Stimulated activated CD8-positive, alpha-beta memory T cell treated with anti-CD3 and anti-CD28 coated beads, Interleukin-7, amount 100 ng/mL, for 1 hour (primary cell): ENCODE measurements at places on chromosomes 2 and 18.

GRCh38 chr18:61736133-61736532 is 156.7 kb downstream of the RNF152 start:
- DNase-seq = no peak

DNA sequence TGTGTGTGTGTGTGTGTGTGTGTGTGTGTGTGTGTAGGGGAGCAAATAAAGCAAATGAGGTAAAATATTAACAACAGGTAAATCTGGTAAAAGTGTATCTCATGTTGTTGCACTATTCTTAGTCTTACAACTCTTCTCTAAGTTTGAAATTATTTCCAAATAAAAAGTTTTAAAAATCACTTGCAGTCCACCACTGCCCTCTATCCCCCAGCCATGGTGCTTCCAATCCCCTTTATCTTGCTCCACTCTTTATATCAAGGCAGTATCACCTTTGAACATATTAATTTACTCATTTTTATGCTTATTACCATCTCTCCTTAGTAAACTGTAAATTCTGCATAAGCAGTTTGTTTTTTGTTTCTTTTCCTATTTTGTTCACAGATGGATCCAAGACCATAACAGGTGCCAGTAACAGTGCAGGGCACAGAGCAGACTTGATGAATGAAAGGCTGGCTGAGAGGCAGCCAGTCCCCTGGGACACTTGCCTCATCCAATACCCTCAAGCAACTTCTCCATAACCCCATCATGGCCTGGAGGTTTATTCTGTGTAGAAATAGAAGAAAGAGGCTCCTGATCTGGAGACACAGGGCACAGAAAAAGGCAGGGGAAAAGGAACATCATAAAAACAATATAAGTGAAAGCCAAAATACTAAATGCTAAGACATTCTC is 67.6 kb downstream of the LDAH start:
- no peak for DNase-seq

- DNase-seq = no peak
Observed at GRCh38 chr2:241798631-241799521, 10.1 kb upstream of the NEU4 start.

DNA sequence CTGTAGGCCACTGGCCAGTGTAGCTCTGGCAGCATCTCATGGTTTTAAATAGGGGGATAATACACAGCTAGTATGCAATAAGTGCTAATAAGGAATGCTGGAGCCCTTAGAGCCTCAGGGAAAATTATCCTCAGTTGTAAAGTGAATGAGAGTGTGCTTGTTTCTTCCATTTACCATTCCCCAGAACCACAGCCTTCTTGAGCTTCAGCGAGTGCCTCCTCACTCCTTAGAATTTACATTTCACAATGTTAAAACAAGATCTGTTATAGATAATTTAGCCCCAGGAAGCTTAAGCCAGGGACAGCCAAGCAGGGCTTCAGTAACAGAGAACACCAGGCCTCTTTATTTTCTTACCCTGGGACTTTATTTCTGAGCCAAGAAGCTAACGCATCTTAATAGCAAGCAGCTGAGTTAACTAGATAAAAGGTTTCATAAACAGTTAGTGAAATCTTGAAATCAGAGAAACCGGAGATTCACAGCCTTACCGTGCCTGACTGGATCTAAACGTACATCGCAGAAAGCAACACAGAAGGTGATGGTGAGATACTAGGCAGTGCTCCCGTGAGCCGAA is 535.2 kb downstream of the TDRD15 start:
- no peak for DNase-seq

DNA sequence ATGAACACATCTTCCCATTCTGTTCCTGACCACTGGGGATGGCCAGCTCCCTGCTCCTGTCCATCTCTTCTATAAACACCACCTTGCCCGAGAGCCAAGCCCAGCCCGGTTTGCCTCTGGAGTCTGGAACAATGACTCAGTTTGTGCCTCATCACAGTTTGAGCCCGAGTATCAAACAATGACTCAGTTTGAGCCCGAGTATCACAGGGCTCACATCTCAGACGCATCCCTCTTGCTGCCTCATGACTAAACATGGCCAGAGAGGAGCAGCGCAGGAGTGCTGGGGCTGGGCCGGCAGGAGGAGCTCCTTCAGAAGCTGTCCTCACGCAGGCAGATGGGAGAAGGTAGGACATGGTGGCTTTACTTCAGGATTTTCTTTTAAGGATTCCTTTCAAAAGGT is 68.7 kb downstream of the PXDN start:
- DNase-seq = no peak

GRCh38 chr2:127516041-127516762 is 10.1 kb downstream of the IWS1 start:
- no peak for DNase-seq

GRCh38 chr2:201344663-201345366 is 12.3 kb downstream of the FLACC1 start:
- DNase-seq = no peak

GRCh38 chr2:72991980-72992733 is 74.8 kb downstream of the EMX1 start:
- no peak for DNase-seq

DNA sequence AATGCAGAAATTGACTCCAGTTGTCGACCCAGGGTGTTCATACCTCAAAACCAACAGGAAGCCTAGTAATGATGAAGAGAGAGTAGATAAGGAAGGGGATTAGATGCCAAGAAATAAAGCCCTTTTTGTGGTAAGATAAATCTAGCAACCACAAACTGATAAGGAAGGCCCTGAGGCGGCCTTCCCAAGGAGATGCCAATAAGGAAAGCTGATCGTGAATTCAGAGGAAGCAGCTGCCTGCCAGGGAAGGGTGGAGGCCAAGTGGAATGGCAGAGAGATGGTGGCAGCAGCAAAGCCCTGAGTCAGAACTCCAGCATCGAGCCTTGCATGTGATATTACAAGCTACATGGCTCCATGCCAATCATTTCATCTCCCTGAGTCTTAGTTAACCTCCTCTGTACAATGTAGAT is 126.3 kb downstream of the IRS1 start:
- DNase-seq = no peak

GRCh38 chr18:55838841-55839240 is 250.8 kb upstream of the TCF4 start:
- no peak for DNase-seq

- DNase-seq = no peak
Observed at GRCh38 chr2:237060534-237061312, 25.0 kb upstream of the COPS8 start.

DNA sequence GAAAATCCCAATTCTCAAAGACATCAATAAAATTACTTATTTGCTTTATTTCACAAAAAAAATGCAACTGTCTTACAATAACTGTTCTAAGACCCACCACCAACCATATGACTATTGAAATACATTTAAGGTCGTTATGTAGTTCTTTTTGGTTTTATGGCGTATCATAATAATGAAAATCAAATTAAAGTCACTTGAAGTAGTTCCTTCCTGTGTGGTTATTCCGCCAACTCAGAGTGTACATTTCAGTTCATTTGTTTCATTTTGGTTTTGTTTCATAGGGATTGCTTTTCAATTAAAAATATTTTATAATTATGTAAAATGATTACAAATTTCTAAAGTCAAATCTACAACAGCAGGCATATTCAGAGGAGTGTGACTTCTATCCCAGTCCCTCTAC is 45.9 kb upstream of the AAK1 start:
- DNase-seq = no peak

DNA sequence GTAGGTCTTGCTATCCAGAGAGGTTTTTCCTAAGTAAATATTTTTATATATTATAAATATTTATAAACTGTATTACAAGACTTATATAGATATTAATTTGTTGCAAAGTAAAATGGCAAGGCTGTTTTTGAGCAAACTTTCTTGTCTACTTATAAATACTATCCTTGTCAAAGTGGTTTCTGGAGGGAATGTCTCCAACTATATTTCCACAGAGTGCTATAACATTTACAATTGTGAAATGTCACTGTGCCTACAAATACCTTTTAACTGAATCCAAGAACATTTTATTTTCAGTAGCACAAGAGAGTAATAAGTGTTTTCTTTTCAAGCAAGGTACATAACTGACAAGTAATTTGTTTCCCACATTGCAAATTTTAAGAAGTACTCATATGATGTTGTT is 256.8 kb downstream of the ZNF385B start:
- DNase-seq = no peak

GRCh38 chr2:199707593-199708185 is 143.3 kb downstream of the FTCDNL1 start:
- DNase-seq = no peak

GRCh38 chr2:48380989-48381625 is 148.8 kb upstream of the STON1 start:
- no peak for DNase-seq

- DNase-seq = no peak
Observed at GRCh38 chr2:71130905-71131244, 441 bp downstream of the MPHOSPH10 start.

DNA sequence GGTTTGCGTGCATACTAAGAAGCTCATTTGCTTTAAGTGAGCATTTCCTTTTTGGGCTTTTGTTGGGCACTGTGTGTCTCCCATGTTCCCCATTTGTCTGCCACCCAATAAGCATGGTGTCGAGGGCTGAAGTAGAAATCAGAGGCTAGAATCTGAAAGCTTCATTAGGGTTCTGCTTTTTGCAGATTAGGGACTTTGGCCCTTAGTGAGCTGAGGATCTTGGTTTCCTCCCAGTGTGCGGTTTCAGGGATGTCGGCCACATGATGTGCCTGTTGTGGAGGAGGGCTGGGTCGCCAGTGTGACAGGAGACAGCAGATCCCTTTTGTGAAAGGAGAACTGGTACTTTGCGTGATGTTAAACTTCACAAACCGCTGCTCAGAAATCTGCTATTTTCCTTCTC is 41.1 kb downstream of the PLEKHB2 start:
- DNase-seq = no peak

DNA sequence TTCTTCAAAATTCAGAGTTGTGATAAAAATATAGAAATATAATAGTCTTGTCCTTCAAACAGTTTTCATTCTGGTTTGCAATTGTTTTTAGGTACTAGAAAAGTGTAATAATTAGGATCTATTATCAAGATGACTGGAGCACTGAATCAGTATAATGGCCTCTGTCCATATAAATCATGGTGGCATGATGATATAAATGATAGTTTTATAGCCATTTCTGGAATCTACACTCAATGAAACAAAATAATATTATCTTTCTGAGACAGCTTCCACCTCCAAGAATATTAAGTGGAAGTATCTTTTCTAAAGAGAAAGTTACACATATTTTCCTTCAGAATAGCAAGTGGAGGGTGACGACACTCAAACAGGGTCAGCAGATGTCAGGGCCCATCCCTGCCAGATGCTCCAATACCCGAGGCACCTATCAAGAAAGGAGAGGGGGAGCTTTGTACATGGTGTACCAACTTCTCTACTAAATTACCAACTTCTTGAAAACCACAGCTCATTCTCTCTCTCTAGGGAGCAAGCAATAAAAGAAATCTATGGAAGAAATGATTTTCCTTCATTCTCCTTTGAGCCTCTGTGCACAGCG is 882.7 kb upstream of the CHAC2 start:
- no peak for DNase-seq

DNA sequence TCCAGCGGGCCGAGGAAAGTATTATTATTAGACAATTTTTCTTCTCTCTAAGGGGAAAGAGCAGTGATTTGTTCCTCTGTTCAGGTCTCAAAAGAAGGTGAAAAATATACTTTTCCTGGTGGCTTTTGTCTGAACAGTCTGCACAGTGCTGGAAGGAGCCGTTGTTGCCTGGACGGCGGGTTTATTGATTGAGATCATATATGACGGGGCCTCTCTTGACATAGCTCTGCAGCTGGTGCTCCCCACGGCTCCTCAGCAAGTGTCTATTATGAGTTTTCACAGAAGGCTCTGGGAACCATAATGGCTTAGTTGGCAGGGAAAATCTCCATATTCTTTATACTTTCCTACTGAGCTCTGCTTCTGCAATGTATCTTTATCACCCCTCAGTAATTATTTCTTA is 42.9 kb downstream of the FSHR start:
- no peak for DNase-seq

GRCh38 chr18:35973650-35974049 is 1.2 kb downstream of the RMP24 start:
- no peak for DNase-seq

- DNase-seq = no peak
Observed at GRCh38 chr2:64975232-64975821, 13.9 kb upstream of the SLC1A4 start.

GRCh38 chr2:196268025-196268424 is 96.6 kb upstream of the STK17B start:
- no peak for DNase-seq
